ENCODE measurements at places on chromosomes 3 and 15. TPM values are rescaled to one million over a fixed set of nuclear protein-coding genes. Genes with fewer than 3 reads are reported as not detected.

GRCh38 chr3:189561256-189561655 is 69.9 kb upstream of the TP63 start:
- no peak for DNase-seq

GRCh38 chr3:143380449-143380848 is 260.9 kb downstream of the CHST2 start:
- no peak for DNase-seq

- DNase-seq: no peak
Measured at GRCh38 chr3:99167071-99167470, 265.6 kb upstream of the DCBLD2 start.

DNA sequence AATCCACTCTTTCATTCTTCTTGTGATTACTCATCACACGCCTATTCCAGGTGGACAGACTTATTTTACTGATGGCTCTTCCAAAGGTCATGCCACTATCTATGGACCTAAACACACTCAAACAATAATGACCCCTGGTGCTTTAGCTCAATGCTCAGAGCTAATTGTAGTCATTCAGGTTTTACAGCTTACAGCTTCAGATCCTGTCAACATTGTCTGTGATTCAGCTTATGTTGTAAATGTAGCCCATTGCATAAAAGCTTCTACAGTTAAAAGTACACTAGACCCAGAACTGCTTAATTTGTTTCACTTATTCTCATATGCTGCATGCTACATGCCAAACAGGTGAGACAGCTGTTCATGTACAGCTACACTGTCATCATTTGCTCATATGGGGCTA is 49.2 kb downstream of the LSM3 start:
- no peak for DNase-seq

DNA sequence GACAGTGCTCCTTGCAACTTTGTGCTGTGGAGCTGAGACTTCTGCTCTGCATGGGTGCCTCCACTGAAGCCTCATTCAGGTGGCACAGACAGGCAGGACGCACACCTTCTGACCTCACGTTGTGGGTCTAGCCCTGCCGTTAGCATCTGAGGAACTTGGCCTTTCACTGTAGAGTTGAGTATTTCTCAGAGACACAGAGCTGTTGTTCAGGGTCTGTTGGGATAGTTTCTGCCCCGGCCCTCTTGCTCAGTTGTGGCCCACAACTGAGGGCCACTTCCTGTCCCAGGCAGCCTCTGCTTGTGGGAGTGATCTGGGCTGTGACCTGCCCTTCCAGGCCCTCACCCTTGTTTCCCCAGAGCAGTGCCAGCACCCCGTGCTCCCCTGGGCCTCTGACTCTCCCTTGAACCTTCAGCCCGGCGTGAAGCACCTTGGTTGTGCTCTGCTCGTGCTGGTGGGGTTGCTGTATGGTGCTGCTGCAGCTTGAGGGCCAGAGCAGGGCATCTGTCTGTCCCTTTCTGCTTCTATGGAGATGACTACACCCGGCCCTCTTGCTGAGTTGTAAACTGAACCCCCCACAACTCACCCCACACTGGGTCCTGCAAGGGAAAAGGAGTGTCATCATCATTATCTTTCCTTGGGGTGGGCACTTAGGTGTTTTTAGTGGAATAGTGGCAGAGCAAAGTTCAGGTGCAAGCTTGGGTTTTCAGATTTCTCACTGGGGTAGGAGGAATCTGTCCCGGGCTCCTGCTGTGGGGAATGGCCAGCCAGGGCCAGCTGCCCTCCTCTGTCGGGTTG is 11.7 kb downstream of the BAHD1 start:
- DNase-seq: no peak

- DNase-seq: no peak
Measured at GRCh38 chr3:46668591-46668990, 24.9 kb downstream of the ALS2CL start.

Gene CHRD
- total RNA-seq: 8.7 TPM

Gene XCR1
- 0.13 TPM for total RNA-seq

Gene NPTN
- total RNA-seq: 157 TPM

Measured in mucosa of descending colon (tissue), 3 donors.